T47D (cell line): ENCODE measurements at places on chromosomes 5 and 9.

- no peak for DNase-seq
These were observed 18.0 kb upstream of the ENHO start for GRCh38 chr9:34540827-34541226.

- no peak for DNase-seq
These were observed 86.8 kb downstream of the CAMK4 start for GRCh38 chr5:111310711-111311620.

DNA sequence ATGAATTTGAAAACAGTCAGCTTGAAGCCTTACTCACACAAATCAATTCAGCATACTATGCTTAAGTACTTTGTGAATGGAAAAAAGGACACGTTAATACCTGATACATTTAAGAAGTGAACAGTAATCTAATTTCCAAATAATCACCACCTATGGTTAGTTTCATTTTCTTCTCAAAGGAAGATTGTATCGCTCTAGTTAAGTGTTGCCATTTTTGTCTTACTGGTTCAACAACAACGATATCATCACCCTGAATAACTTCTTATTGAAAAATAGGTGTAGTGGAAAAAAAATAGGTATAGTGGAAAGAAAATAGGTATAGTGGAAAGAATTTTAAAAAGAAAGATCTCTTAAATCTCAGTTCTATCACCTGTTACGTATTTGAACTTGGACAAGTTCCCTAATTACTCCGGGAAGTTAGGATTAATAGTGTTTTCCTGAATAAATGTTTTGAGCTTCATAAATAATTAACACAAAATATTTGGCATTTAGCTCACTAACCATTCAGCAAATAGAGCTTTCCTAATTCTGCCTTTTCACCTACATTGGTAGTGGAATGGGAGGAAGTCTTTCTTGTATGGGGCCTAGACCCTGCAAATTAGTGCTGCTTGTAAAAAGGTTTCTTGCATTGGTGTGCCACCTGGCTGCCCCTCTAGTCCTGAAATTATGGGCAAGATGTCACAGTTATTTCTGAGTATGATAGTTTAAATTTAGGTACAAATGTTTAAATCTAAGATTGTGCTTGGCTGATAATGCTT is 502.6 kb upstream of the NMUR2 start:
- no peak for DNase-seq

DNA sequence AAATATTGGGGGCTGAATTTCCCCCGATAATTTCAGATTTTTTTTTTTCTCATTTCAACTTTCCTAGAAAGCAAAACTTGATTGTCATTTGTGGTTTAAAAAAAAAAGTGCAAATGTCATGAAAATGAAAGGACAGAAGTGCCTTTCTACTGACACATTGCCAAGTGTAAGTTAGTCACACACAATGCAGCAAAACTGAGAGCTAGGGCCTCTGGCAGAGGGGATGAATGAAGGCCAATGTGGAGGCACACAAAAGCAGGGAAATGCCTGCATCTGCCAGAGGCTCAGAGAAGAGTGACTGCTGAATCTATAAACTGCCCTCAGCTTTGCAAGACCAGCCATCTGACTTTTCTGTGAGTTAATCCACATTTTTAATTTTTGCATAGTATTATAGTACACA is 6.8 kb upstream of the IFNA5 start:
- DNase-seq, result no peak

DNA sequence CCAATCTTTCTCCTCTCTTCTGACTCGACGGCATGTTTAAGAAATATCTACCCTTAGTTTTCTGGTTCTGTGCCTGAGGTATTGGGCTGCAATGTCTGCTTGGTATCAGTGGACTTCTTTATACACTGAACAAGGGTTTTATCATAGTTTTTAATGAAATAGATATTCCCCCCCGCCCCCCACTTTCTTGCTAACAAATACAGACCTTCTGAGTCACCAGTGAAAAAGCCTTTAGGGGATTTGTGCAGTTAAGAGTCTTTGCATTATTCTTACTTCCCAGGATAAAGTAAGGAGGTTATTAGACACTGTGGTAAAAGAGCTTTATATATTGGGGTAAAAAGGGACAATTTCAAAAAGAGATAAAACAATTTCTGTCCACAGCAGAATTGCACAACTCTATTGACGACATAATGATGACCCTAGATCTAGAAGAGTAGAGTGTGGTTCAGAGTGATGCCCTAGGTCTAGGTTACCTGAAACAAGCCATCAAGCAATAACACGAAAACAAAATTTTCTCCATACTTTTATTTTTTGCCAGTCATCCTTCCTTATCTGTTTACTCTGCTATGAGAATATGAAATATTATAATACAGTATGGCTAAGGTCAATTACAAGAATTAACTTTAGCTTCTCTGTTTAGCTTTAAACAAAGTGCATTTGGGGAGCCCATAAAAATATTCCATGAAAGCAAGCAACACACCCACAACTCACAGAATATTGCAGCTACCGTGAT is 110.7 kb downstream of the PLK2 start:
- no peak for DNase-seq

DNA sequence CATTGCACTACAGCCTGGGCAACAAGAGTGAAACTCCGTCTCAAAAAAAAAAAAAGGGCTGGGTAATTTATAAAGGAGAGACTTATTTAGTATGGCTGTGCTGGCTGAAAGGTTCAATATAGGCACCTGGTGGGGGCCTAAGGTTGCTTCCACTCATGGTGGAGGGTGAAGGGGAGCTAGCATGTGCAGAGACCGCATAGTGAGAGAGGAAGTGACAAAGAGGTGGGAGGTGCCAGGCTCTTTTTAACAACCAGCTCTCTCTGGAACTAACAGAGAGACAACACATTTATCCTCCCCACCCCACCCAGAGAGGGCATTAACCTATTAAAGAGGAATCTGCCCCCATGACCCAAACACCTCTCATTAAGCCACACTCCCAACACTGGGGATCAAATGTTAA is 28.9 kb upstream of the SERINC5 start:
- no peak for DNase-seq

DNA sequence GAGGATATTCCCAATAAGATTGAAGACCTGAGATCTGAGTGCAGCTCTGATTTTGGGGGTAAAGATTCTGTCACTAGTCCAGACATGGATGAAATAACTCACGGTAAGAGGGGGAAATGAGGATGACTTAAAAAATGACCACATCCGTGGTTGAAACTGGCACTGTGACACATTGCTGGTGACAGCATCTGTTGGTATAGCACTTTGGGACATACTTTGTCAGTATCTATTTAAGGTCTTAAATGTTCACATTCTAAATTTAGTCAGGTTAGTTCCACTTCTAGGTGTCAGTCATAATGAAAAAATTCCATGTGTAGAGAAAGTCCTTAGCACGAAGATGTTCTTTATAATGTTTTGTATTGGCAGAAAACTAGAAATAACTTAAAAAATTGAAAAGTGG is 70.9 kb downstream of the GAPVD1 start:
- DNase-seq, result no peak

- DNase-seq, result no peak
These were observed 47.5 kb upstream of the SH3PXD2B start for GRCh38 chr5:172501708-172502320.

- no peak for DNase-seq
These were observed 1028.5 kb upstream of the ACO1 start for GRCh38 chr9:31355965-31356364.

DNA sequence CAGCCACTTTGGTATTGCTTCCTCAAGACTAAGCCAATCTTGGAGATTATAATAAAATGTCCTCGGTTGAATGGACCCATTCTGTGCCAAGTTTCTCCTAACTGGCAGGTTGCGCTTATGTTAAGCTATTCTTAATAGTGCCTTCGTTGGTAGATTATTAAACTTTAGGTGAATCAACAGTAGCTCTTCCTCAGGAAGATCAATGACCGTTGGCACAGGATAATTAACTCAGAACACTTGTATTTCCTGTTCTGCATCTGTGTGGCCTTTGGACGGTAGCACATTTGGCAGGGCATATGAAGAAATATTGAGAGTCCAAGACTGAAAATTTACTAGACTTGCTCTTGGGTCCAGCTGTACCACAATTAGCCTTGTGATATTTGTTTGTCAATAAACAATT is 402.9 kb downstream of the MLLT3 start:
- DNase-seq, result peak; percentile 15

- DNase-seq, result peak; percentile 62
These were observed 539.9 kb downstream of the BRINP1 start for GRCh38 chr9:118829334-118829733.

DNA sequence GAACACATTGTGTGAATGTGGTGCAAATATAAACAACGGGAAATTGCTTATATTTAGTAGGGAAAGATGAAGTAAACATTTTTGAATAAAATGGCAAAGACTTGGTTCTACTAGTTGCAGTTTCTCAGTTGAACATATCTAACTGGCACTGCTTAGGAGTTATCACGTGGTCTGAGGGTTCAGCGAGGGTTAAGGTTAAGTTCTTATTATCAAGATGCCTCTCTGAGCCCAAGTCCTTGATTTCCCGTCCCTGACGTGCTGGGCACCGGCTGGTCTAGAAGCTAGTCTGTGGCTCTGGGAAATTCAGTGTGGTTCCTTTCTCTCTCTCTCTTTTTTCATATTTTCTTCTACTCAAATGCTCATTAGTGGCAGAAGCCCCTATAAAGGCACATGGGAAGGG is 81.6 kb upstream of the PITX1 start:
- DNase-seq, result no peak

DNA sequence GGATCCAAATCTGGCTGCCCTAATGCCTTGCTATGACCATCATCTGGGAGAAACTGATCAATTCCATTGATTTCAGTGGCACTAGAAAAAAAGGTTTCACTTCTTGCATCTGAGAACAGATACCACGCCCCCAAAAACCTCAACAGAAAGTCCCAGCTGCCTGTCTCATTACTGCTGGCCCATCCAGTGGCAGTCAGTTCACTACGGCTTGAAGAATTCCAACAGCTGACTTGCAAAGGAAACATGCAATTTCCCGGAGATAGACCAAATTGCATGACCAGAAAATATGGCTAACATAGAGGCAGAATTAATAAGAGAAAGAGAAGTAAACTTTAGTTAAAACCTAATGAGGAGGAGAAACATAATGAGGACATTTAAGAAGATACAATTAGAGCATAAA is 48.6 kb downstream of the UGCG start:
- DNase-seq, result no peak

- no peak for DNase-seq
These were observed 501.4 kb upstream of the WWC1 start for GRCh38 chr5:167790045-167790444.

DNA sequence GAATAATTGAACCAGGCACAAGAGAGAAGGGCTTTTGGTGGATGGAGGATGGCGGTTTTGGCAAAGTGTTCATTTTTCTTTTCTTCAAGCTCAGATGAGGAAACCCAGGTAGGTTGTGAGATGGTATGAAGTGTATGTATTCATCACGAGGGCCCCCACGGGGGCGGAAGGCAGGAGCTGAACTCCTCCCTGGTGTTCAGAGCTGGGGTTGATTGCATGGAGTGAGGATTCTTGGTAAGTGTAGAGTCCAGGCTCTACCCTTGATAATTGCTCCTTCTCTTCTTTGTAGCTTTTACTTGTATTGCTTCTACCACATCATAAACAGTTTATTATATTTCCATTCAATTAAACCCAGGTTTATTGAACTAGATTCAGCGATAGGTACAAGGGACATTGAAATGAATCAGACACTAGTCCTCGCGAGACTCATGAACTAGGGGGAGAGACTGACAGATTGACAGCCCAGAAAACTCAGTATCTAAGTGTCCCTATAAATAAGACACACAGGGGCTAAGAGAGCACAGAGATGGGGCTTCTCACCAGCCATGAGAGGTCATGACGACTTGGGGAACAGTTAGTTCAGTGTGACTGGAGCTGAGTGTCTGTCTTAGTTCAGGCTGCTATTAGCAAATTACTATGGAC is 116.7 kb upstream of the KLF4 start:
- no peak for DNase-seq

DNA sequence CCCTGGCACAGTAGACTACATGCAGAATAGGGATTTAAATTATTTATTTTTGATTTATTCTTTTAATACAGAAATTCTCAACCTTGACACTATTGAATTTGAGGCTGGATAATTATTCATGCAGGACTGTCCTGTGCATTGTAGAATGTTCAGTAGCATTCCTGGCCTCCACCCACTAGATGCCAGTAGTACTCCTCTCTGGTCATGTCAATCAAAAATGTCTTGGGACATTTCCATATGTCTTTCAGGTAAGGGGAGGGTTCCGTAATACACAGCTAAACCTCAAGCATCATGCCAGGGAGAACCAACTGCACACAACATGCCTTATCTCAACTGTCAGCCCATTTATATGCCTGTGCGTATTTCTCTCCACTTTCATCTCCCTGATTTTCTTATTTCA is 231.8 kb downstream of the BRINP1 start:
- no peak for DNase-seq

GRCh38 chr9:75088646-75089372 is 495 bp downstream of the OSTF1 start:
- peak; percentile 92 for DNase-seq

DNA sequence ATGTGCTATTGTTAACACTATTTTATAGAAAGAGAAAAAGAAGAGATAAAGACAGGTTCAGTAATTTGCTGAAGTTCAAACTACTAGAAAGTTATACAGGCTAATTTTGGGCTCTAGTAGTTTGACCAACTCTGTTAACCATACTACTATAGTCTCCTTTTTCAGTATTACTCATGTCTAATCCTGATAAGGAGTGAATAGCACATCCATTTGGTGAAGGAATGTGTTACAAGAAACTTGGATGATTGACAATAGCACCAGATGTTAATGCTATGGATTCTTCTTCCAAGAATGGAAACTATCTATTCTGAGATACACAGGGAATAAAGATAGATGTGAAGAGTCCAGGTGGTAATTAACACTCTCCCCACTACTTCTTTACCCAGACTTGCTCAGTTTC is 677.3 kb downstream of the PRELID2 start:
- DNase-seq, result no peak

- no peak for DNase-seq
These were observed 54.3 kb downstream of the CHSY3 start for GRCh38 chr5:129958581-129958980.

DNA sequence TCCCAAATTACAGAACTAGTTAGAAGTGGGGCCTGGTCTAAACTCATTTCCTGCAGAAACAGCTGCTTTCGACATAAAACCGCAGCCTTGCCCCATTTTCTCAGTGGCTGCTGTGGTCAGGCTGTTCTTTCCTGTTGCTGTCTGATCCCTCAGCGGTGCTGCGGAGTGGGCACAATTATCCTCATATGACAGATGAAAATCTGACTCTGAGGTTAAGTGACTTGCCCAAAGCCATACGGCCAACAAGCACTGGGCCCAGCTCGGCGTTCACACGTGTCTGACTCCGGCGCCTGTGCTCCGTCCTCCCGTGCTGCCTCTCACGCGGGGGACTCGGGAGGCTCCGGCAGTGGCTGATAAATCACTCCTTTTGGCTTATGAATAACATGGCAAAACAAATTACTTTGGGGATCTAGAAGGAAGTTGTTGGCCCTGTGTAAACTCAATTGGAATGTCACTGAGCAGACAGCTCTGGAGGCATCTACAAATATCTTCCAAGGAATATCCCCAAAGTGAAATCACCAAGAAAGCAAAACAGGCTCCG is 142.6 kb upstream of the LMX1B start:
- no peak for DNase-seq

DNA sequence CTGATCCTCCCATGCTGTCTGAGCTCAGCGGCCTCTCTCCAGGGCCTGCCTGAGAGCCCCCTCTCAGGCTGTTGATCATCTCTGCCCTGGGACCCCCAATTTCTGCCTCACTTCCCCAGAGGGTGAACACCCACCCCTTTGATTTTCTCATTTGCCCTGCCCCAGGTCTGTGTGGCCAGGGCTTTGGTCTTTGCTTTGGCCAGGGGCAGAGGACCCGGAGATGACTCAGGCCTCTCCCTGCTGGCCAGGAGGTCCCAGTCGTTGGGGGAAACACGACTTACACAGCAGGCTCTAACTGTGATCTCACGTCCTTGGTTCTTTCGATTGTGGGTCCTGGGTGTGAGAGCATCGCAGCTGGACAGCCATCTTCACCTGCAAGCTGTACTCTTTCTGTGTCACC is 1.1 kb upstream of the ADAMTS2 start:
- DNase-seq, result no peak
